ENCODE measurements at places on chromosomes 1 and 21. TPM values are rescaled to one million over a fixed set of nuclear protein-coding genes. Genes with fewer than 3 reads are reported as not detected.

The CD101 gene
- 0.56 TPM for total RNA-seq

The CELA3A gene
- total RNA-seq, result not detected

The PLCH2 gene
- total RNA-seq, result 0.36 TPM

The CFHR3 gene
- total RNA-seq, result 0.30 TPM

The TRIM45 gene
- total RNA-seq, result 1.4 TPM
